ENCODE measurements at places on chromosomes 2 and 18.

DNA sequence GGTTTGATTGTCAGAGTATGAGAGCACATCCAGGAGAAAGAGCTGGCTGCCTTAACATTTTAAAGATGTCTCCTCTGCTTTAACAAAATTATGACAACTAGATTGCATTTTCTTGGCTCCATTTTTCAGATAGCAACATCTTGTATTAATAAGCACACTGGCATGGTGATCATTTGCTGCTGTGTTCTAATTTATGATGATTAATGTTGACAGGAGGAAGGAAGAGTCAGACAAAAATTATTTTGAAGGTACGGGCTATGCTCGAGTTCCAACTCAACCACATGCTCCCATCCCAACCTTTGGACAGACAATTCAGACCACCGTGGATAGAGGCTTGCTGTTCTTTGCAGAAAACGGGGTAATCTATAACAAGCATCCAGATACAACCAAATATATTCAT is 98.2 kb upstream of the TTC39C start:
- no peak for DNase-seq

DNA sequence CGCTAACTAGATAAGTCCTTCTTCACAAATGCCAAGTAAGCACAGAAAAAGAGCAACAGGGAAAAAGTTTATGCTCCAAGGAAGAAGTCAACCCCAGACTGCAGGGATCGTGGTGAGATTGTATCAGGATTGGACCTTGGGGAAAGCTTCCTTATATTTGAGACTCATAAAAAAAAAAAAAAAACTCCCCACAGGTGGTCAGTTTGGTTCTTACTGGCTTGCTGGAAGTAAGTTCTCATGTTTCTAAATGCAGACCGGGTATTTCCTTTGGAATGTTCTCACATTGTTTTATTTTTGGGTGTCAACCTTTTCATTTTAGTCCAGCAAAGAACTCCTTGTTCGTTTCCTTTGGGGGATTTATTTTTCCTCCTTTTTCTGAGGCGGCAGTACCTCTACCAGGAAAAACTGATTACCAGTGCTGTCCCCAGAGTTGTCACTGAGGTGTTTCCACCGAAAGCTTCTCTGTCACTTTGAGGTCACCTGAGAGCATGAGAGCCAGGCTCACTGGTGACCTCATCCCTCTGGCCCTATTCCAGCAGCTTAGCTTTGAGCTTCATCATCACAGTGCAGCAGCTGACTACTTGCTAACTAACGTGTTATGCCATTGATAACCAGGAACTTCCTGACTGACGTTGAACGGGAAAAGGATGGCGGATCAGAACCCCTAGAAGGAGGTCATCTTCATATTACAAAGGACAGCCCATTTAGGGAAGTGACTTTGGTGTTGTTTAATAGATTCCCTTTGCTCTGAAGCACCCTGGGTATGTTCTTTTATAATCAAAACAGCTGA is 16.8 kb upstream of the ATP8B1 start:
- no peak for DNase-seq

DNA sequence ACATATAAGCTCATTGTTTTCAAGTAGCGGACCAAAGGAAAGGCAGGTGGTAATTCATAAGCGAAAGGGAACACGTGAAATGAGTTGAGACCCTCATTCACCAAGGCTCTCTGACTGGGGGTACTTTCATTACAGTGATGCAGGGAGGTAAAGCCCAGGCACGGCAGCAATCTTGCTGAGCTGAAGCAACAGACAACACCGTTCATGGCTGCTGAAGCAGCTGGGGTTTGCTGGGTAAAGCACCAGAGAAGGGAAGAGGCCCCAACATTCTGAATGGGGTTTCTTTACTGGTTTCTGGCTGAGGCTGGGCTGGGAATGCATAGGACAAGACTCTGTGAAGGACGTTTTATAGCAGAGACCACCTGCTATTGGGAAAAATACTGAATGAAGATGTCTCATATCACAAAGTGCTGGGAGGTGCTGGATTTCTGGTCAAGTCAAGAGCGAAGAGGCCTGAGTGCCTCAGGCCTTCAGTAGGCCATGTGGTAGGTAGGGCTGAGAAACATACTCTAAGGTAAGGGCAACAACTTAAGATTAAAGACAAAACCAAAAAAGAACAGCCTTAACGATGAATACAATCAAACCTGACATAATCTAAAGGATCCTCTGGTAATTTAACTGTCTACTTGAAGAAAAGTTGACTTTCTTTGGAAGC is 324.7 kb upstream of the PIK3C3 start:
- DNase-seq = no peak

GRCh38 chr2:169845016-169845415 is 17.8 kb downstream of the UBR3 start:
- no peak for DNase-seq

GRCh38 chr2:240563951-240564560 is 3.9 kb downstream of the DUSP28 start:
- DNase-seq = no peak

- no peak for DNase-seq
Measured at GRCh38 chr18:49152885-49153284, 202.1 kb upstream of the SMAD7 start.

DNA sequence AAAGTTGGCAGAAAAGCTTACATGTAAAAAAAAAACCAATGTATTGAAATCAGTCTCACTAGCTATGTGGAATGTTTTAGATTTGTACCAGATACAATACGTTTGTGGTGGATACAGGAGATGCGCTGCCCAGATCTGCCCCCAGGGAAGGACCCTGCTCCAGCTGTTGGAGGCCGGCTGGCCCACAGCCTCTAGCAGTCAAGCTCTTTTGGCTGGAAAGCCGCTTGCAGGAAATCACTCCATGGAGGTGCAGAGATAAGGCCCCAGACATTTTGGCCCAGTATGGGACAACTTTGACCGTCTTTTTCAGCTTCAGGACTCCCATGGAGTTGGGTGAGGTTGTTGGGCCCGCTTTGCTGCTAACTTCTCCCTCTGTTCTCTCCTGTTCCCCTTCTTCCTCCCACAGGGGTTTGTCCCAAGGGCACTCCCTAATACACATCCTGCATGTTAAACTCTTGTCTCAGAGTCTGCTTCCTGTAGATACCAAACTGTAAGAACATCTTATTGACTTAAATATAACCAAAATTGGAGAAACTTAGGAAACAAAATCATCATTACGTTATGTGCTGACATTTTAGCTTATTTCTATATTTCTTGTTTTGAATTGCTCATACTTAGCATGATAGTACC is 1.7 kb upstream of the QPCT start:
- DNase-seq = no peak

- no peak for DNase-seq
Measured at GRCh38 chr2:160423126-160423525, 70.5 kb downstream of the RBMS1 start.

DNA sequence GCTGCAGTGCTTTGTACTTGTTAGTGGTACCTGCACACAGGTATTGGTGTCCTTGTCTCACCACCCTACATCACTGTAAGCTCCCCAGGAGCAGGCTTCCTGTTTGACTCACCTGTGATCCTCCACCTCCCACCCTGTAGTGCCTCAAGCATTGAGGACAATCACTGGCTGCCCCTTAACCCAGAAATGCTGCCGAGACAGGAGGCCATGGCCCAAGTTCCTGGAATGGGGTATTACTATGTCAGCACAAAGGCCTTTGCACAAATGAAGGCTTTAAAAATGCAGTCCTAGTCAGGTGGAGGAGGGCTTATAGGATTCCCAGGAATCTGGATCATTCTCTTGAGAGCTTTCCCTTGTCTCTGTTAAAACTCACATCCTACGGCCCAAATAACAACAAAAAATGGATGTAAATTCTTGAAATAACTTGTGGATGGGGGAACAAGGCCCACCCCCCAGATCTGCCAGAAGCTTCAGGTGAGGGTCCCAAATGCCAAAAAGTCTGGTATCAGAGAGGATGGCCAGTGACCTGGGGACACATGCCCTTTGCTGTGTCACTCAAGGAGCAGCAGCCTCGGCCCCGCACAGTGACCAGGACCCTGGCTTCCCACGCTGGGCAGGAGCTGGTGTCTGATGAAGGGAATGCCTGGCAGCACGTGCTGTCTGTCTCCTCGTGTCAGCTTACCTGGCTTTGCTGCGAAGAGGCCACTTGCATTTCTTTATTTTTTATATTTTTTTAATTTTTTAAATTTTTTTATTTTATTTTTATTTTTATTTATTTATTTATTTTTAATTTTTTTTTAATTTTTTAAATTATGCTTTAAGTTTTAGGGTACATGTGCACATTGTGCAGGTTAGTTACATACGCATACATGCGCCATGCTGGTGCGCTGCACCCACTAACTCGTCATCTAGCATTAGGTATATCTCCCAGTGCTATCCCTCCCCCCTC is 3.7 kb upstream of the IL37 start:
- DNase-seq = no peak

- DNase-seq = no peak
Measured at GRCh38 chr2:145685383-145686050, 1165.6 kb upstream of the ZEB2 start.

DNA sequence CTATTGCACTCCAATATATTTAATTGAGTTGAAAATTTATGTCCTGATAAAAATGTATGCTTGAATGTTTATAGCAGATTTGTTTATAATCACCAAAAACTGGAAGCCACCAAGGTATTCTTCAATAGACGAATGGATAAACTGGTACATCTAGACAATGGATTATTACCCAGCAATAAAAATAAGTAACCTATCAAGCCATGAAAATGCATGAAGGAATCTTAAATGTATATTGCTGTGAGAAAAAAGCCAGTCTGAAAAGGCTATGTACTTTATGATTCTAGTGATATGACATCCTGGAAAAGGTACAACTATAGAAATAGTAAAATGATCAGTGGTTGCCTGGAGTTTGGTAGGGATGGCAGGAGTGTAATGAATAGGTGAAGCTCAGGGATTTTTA is 580.7 kb downstream of the DCC start:
- DNase-seq = no peak

GRCh38 chr18:66621816-66622576 is 18.1 kb upstream of the CDH19 start:
- no peak for DNase-seq

DNA sequence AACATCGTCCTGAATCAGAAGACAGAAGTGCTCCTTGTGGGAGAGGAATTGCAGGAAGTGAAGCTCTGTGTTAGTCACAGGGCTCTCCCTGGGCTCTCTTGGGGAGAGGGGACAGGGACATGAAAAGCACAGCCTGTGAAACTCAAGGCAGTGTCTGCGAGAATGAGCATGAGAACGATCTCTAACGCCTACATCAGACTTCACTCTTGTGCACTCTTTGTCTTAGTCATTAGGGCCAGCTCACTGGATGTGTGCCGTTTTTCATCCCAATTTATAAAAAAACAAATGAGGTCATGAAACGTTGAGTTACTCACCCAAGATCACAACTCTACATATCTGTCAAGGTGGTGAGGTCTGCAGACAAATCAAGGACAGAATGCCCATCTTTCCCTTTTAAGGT is 27.0 kb upstream of the TWIST2 start:
- DNase-seq = no peak

DNA sequence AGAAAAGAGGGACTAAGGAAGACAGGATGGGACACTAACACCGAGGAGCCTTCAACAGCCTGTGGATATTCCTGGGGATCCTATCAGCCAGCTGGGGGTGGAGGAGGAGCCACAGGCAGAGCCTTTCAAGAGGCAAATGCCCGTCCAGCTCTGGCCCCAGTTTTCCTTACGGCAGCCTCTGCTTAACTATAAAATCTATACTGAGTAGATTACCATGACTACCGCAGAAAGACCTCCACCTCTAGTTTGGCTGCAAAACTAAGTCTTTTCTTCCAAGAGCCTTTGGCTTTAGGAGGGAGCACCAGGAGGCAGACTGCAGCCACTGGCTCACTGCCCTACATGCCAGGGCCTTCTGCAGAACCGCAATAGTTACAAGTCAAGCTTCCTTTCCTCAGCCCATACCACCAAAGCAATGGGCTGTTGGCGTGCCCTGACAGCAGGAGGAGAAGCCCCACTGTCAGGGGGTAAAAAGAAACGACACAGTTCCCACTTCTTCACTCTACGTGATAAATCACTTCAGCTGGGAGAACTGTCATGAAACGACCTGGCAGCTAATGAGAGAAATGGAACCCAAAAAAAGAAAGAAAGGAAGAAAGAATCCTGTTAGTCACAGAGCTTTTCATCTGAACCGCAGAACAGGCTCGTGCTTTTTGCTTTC is 25.1 kb upstream of the CREB1 start:
- DNase-seq = no peak

- DNase-seq = no peak
Measured at GRCh38 chr2:2764001-2764355, 432.9 kb upstream of the MYT1L start.

- DNase-seq = peak; percentile 63
Measured at GRCh38 chr2:74457549-74458131, 598 bp upstream of the WBP1 start.

DNA sequence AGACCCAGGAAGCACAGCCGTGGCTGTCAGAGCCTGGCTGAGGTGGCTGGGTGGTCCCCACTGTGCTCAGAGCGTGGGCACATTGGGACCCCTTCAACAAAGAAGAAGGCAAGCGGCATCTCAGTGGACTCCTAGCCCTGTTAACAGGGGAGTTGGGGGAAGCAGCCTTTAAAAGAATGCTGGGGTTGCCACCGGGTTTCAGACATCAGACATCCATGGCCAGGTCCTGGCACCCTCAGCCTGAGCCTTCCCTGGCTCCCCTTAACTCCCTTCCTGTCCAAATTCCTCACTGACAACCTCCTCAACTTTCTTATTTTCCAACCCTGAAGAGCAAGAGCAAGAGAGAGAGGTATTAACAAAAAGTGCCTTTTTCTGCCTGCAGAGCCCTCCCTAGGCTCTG is 24.8 kb upstream of the GNAL start:
- DNase-seq = no peak

DNA sequence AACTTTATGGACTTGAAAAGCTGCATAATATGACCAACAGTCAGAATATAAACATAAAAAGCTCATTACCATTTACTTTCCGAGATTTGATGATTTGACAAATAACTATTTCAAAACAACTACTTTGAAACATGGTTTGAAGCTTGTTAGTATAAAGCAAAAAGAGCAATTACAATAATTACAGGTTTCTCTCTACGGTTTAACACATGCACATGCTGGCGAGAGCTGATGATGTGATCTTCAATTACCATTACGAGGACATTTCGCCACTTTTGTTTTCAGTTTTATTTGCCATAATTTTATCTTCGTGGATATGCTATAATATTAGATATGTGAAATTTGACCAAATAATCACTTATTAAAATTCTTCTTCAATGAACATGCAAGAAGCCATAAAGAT is 270.1 kb downstream of the TCF4 start:
- DNase-seq = no peak

- DNase-seq = no peak
Measured at GRCh38 chr2:111688482-111688881, 195.5 kb downstream of the ANAPC1 start.

- no peak for DNase-seq
Measured at GRCh38 chr2:197950006-197950405, 145.6 kb downstream of the PLCL1 start.

GRCh38 chr2:200975672-200976071 is 12.2 kb upstream of the ORC2 start:
- no peak for DNase-seq

- DNase-seq = no peak
Measured at GRCh38 chr18:55484773-55485172, 103.2 kb downstream of the TCF4 start.

DNA sequence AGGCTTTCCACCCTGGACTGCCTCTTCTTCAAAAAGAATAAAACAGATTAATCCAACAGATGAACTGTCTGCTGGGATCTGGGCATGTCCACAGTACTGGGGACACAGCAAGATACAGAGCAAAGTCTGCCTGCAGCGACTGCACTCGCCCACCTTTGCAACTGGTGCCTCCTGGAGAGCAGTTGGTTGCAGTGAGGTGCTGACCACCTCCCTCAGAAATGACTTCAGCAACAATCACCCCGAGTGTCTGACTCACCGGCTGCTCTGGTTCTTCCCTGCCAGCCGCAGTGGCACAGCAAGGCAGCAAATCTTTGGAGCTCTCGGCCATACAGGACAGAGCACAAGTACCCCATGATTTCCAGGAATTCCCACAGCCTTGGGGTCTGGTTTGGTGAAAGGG is 179.7 kb downstream of the ANAPC1 start:
- no peak for DNase-seq

Data from activated naive CD8-positive, alpha-beta T cell treated with anti-CD3 and anti-CD28 coated beads, Interleukin-2, amount 50 U/mL, for 16 hours (primary cell).